ENCODE measurements at places on chromosomes 7 and 10. TPM values are rescaled to one million over a fixed set of nuclear protein-coding genes. Genes with fewer than 3 reads are reported as not detected.

DNA sequence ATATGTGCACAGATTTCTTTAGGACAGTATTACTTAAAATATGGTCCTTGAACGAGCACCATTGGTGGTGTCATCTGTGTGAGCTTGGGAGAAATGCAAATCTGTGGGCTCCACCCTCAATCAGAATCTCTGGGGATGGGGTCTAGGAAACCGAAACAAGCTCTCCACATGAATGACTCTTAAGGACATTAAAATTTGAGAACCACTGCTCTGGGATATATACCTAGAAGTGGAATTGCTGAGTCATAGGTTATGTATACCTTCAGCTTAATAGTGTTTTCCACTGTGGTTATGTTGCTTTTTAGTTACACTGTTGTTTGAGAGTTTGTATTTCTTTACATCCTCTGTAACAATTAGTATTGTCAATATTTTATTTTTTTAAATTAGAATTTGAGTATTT, 24.0 kb downstream of the ZNRF2 start:
- no peak for DNase-seq

DNA sequence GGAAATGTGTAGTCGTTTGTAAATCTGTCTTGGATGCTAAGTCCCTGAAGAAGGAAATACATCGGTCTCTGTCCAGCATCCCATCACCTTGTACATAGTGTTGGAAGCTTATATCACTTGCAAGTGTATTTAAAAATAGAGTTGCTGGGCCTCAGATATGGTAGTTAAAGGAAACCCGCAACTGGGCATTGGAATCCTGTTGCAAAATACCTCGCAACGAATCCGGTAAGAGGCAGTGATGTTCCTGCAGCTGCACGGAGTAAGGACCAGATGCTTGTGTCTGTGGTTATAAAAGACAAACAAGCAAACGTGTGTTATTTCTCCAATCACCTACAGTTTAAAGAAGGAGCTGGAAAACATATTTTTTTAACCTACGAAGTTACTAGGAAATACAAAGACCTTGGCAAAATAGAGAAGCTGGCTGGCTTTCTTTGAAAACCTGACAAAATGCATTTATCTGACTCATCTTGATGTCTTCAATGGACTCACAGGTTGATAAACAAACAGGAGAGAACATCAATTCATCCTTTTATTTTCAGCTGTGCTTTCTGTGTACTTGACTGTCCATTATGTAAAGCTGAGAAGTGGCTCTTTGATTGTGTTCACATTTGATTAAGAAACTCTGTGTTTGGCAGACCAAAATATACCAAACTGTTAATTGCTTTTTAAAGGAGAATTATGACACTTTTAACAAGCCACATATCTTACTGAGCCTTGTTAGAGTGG, 326.4 kb downstream of the SFMBT2 start:
- DNase-seq = no peak

- DNase-seq = no peak
These were observed 126.7 kb upstream of the PRSS58 start for GRCh38 chr7:142384493-142384922.

GRCh38 chr10:3482200-3482993, 302.6 kb downstream of the KLF6 start:
- DNase-seq = peak; percentile 89

DNA sequence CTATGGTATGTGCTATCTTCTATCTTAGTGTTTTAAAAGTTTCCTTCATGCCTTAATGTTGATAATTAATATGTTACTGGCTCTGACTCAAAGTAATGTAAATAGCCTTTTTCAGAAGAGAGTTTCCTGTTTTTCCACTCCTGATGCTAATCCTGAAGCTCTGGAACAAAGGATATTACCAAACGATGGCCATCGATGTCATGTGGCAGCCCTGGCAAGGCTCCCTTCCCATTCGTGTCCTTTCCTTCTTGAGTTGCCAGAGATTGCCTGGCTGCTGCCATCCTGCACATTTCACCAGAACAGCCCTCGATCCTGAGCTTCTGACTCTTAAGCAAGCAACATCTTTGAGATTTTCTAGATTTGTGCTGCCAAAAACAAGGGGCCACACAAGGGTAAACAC, 46.0 kb downstream of the RNF133 start:
- DNase-seq = no peak

DNA sequence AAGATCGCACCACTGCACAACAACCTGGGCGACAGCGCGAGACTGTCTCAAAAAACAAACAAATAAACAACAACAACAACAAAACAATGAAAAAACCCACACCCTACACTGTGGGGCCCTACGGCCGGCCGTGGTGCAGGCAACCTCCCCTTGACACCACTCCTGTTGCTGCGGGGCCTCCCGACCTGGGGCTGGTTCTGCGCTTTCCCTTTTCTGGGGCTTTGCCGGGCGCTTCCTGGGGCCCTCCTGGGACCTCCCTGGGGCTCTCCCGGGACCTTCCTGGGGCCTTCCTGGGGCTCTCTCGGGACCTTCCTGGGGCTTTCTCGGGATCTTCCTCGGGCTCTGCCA, 46.6 kb downstream of the INSIG1 start:
- DNase-seq = no peak

GRCh38 chr7:76080204-76080603, 32.3 kb downstream of the MDH2 start:
- no peak for DNase-seq

- DNase-seq = peak; percentile 85
These were observed 513.0 kb downstream of the INHBA start for GRCh38 chr7:41189866-41190265.

- peak; percentile 75 for DNase-seq
These were observed 47.0 kb upstream of the FIGNL1 start for GRCh38 chr7:50497068-50497642.

The UPK3BL2 gene
- total RNA-seq = not detected

The C10orf62 gene
- not detected for total RNA-seq

The GSTO2 gene
- 3.4 TPM for total RNA-seq
